ENCODE measurements at places on chromosomes 6 and 20. TPM values are rescaled to one million over a fixed set of nuclear protein-coding genes. Genes with fewer than 3 reads are reported as not detected.
A peak's percentile ranks its signal among the peaks of the same experiment; 100 is the strongest.

BPIFA3 gene
- not detected for total RNA-seq

MAPK13 gene
- total RNA-seq = 107 TPM

TTLL9 gene
- not detected for total RNA-seq

TRAPPC3L gene
- total RNA-seq = not detected

- no peak for DNase-seq
- no peaks in the 10 kb centered on the region for H3K27me3 ChIP-seq
- H3K4me3 ChIP-seq = no peak overlapping the region
Observed at GRCh38 chr6:2848851-2849250, 7.2 kb upstream of the SERPINB1 start.

DNA sequence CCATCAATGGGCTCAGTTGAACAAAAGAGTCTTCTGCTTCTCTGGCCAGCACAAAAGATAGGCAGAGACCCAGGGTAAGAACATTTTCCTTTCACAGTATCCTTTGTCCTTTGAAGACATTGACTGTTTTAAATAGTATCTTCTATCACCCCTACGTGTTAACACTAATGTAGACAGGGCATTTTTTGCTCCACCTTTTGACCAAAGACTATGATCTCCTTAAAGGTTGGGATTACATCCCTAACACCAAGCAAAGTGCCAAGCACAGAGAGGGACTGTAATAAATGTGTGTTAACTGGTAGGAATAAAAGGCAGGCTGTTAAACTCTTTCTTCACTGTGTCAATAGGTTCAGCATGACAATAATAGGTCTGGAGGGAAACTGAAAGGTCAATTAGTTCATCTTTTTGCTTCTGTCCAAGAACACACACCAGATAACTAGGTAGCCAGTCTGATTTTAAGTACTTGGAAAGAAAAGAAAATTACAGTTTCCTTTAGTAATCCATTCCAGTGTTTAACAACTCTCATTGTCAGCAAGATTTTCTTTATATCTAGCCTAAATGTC is 63.6 kb upstream of the NOX3 start:
- no peak overlapping the region for H3K27ac ChIP-seq
- no peaks in the 10 kb centered on the region for H3K4me1 ChIP-seq
- no peaks in the 10 kb centered on the region for H3K36me3 ChIP-seq
- DNase-seq = no peak
- H3K27me3 ChIP-seq = no peaks in the 10 kb centered on the region

GRCh38 chr20:433300-433975 is 25.3 kb downstream of the RBCK1 start:
- H3K4me1 ChIP-seq = peaks cover 4% of the 10 kb centered on the region
- H3K4me3 ChIP-seq = no peak overlapping the region
- H3K27ac ChIP-seq = no peak overlapping the region
- H3K27me3 ChIP-seq = no peaks in the 10 kb centered on the region
- DNase-seq = peak; percentile 29

Measured in suprapubic skin (tissue), 4 donors.